NCI-H2107 (cell line): ENCODE measurements at places on chromosomes 2 and 18.

DNA sequence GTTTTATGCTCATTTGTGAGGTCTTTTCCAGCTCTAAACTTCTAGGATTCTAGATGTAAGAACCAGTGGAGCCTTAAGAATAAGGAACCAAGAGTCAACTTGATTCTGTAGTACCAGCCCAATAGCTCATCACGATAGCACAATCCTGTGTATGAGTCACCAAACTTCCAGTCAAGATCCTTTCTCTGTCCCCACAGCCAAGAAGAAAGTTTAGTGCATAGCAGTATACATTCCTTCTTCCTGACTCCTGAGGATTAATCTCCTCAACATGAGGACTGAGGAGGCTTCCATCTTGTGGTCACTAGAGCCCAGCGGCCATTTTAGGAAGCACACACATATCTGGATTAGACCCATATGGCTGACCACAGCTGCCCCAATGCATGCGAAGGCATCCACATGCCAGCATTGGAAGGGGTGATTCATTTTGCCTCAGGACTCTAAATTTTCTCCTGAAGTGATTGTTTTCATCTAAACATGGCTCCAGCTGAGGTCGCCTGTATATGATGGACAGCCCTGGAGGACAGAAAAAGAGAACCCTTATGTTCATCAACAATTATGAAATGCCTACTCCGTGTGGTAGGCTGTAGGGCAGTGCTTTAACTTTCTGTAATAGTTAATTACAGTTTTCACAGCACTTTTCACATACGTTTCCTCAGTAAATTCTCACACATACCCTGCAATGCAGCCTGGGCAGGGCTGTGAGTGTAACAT, 53.5 kb downstream of the RASGRP3 start:
- DNase-seq = no peak

GRCh38 chr2:16103614-16104314, 163.4 kb downstream of the MYCN start:
- no peak for DNase-seq

DNA sequence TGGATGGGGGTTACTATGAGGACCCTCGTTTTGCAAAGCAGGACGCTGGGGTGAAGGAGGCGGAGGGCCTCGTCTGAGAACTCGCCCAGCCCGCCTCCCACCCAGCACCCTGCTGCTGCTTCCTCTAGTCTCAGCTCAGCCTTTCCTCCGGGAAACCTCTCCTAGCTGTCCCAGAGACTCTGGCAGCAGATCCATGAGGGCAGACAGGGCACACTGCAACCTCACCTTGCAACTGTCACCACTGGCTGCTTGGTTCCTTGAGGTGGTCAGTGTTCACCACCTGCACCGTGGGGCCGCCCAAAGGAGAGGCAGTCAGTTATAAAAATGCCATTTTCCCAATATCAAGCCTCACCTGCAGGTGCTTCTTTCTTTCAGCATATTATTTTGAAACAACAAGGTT, 45.6 kb downstream of the PARD6G start:
- DNase-seq = no peak

GRCh38 chr2:122423934-122424333, 668.5 kb downstream of the TSN start:
- no peak for DNase-seq

DNA sequence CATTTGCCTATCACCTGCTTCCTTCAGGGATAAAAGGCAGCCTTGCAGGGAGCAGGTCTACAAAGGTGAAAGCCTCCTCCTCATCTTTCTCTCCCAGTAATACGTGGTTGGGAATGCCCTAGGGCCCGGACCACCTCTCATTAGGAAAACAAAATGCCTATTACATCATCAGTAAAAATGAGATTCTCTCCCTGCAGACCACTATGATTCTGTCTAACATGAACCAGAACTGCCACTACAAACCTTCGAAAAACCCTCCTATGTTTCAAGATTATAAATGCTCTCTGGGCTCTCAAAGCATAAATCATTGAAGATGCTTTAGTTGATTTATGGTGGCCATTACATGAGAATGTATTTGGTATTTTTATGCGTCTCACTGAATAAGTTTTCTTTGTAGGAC, 108.4 kb upstream of the ARL5A start:
- DNase-seq = no peak

GRCh38 chr18:12803069-12803936, 80.7 kb downstream of the PTPN2 start:
- DNase-seq = no peak

GRCh38 chr2:160911258-160911657, 249.0 kb upstream of the TANK start:
- no peak for DNase-seq

DNA sequence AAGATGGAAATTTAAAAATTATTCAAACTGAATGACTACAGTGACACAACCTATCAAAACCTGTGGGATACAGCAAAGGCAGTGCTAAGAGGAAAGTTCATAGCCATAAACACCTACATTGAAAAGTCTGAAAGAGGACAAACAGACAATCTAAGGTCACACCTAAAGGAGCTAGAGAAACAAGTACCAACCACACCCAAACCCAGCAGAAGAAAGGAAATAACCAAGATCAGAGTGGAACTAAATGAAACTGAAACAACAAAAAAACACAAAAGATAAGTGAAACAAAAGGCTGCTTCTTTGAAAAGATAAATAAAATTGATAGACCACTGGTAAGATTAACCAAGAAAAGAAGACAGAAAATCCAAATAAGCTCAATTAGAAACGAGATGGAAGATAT, 247.2 kb upstream of the ZNF804A start:
- DNase-seq = no peak

GRCh38 chr2:102276549-102277201, 34.7 kb upstream of the IL1RL1 start:
- DNase-seq = no peak

GRCh38 chr2:163369111-163369510, 366.7 kb downstream of the FIGN start:
- DNase-seq = no peak

GRCh38 chr2:203327582-203327900, 653 bp upstream of the ABI2 start:
- peak; percentile 9 for DNase-seq

- no peak for DNase-seq
Observed at GRCh38 chr2:84770280-84770679, 110.6 kb downstream of the TRABD2A start.

GRCh38 chr2:149687052-149687427, 99.5 kb upstream of the MMADHC start:
- DNase-seq = no peak

DNA sequence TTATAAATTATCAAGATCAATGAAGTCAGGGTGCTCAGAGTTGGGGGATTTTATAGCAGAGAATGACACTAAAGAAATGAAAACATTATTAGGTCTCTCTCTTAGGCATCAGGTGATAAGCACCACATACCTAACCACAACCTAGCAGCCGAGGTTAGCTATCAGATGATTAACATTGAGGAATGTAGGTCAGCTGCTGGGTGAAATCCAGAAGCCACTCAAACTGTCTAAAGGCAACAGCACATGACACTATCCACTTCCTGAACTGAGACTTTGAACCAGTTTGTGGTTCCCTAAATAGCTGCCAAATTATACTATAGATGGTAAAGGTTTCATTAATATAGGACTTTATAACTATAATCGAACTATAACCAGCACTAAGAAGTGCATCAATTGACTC, 4.7 kb downstream of the EPG5 start:
- no peak for DNase-seq

GRCh38 chr2:96267159-96267971, 1.3 kb downstream of the CIAO1 start:
- no peak for DNase-seq

GRCh38 chr2:218257390-218257981, 3.3 kb upstream of the GPBAR1 start:
- no peak for DNase-seq

DNA sequence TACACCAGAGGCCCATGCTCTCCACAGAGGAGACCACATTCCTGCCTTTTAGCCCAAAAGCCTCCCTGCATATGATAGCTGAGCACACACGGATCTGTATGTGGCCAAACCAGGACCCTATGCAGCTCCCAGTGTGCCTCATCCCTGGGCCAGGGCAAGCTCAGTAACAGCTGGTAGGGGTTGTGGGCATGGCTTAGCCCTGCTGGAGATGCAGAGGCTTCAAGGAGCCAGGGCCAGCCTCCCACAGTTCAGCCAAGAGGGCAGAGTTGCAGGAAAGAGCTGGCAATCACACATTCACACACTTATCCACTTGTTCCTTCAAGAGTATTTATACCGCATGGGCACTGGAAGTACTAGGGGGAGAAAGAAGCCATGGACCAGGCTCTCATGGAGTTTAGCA, 1.6 kb upstream of the LIMS2 start:
- no peak for DNase-seq

GRCh38 chr18:3593381-3593903, 143.5 kb downstream of the TGIF1 start:
- no peak for DNase-seq

DNA sequence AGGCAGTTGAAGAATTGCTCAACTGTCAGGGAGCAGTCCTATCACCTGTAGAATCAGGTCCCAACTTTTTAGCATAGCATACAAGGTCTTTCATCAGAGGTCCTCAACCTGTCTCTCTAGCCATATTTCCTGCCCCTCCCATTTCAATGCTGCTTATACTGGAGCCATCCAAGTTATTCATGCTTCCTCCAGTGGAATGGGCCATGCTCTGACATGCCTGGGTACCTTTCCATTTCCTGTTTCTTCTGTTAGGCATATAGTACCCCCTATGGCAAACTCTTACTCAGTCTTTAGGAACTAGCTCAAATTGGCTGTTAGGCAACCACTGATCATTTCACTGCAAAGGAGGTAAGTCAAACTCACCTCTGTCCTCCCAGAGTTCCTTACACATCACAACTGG, 51.0 kb upstream of the ABCA12 start:
- DNase-seq = no peak

DNA sequence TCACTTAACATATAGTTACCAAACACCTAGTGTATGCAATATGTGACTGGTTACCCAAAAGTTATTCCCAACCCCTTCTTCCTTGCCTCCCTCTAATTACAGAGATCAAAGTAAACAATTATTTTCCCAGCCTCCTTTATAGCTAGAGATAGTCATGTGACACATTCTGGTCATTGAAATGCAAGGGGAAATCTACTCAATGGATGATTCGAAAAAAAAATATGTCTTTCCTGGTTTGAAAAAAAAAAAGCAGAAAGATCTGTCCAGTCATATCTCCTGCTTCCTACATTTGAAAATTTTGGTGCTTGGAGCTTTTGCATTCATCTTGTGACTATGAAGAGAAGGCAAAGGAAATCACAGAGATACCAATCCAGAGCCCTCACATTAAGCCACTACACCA, 27.6 kb upstream of the UGP2 start:
- DNase-seq = no peak

DNA sequence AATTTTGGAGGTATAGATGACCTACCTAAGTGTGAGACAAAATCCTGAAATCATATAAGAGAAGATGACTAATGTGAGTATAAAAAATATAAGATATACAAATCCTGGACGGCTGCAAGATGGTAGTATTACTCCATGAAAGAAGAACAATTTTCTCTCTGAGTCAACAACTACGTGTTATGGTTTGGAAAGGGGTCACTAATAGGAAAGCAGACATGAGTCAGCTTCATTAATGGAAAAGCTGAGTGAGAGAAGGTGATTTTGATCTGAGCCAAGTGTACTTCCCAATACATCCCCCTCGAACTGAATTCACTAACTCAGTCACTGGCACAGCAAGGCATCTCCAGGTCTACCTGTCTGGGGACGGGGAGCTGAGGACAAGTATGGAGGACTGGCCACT, 20.1 kb upstream of the SELENOI start:
- DNase-seq = no peak

GRCh38 chr2:16014041-16014787, 73.9 kb downstream of the MYCN start:
- no peak for DNase-seq

DNA sequence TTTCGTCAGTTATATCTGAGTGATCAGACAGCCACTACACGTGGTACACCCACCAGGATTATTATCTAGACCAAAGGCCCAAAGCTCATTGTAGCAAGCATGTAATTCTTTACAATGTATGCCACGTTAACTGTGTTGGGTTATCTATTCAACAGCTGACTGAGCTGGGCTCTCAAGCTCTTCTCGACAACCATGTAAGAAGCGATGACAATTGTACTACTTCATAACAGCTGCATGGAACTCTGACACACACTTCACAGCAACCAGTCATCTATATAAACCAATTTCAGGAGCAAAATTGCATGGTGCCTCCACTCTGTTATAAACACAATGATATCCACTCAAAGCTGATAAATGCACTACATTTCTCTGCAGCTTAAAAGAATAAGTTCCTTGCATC, 701.8 kb downstream of the NR4A2 start:
- DNase-seq = no peak

DNA sequence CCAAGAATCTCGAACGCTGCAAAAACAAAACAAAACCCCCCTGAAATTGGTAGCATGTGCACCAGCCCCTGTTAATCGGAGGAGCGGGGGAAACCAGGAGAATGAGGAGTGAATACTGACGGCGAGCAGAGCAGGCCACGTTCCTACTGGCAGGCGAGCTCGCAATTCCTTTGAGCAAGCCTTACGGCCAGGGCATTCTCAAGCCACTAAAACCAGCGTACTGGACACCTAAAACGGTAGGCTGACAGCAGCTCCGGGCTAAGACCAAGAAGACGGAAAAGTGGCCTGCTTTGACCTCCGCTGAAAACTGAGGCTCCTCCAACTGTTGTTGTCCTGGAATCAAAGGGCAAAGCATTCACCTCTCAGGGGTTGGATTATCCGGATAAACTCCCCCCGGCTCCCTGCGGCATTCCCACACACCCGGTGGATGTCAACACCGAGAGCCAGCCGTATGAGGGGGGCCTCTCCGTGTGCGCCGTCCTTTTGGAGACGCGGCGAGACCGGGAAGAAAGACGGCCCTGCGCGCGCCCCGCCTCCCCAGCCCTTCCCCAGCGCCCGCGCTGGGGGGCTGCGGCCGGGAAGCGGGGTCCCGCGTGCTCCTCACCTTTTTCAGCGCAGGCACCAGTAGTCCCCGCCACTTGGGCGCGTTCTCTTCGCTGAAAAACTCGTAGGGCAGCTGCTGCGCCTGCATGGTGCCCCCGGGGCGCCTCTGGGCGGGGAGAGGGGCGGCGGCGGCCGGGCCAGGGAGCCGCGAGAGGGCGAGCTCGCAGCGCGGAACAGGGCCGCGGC, 925 bp downstream of the SOS1 start:
- no peak for DNase-seq

DNA sequence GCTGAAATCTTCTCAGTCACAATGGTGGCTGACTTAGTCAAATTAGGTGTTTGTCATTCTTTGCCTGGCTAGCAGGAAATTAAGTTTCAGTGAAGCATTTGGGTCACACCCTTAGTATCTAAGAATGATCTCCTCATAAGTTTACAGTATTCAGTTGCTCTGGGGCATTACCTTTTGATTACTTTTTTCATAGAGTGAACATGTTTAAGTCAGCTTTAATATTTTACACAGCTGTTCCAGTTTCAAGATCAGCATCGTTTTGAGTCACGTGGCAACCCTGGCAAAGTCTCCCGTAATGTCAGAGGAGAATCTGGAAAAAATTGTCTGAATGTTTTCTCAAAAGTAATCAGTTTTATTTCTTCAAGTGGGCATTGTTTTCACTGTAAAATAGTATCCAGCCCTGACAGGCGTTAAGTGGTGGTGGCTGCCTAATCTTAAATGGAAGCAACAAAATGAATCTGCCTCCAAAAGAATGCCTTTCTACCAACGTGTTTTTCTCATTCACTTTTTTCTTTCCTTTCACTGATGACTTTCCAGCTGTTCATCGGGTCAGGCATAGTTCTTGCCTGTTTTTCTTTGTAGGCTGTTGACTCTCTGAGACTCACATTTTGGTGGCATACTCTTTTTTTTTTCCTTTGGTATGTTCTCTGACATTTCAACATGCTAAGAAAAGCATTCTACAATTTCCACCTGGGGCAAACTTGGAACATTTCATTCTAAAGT, 319.6 kb upstream of the TCF4 start:
- DNase-seq = no peak

GRCh38 chr2:214497489-214497888, 86.6 kb downstream of the VWC2L start:
- DNase-seq = no peak
